ENCODE measurements at places on chromosomes 3 and 15.

- no peak for DNase-seq
These were observed 18.6 kb downstream of the MESP2 start for GRCh38 chr15:89794627-89795241.

- no peak for DNase-seq
These were observed 723.9 kb upstream of the NR2F2 start for GRCh38 chr15:95606551-95606950.

- DNase-seq, result no peak
These were observed 13.2 kb upstream of the ADPGK start for GRCh38 chr15:72796515-72797337.

GRCh38 chr3:38564631-38565338 lies 68.6 kb downstream of the EXOG start:
- DNase-seq, result no peak

DNA sequence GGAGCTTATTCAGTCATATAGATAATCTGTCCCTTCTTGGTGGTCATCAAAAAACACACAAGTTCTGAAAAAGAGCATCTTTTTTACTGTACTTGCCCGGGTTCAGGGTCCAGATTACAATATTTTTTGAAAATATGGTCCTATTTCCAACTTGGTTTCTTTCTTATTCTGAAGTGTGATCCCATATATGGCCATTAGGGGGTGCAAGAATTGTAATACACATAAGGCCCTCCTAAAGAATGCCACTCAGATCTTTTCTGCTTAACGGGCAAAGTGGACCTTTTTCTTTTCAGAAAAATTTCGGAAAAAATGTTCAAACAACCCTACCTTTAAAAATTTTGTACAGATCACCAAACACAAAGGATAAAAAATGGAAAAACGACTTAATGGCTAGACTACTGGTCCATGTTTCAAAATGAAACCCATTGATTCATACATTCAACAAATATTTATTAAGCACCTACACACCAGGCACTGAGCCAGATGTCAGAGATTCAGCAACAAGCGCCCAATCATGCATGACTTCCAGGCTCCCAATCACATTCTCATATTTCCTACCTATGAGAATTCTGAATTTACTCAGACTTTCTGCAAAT lies 102.0 kb upstream of the MYRIP start:
- DNase-seq, result no peak

DNA sequence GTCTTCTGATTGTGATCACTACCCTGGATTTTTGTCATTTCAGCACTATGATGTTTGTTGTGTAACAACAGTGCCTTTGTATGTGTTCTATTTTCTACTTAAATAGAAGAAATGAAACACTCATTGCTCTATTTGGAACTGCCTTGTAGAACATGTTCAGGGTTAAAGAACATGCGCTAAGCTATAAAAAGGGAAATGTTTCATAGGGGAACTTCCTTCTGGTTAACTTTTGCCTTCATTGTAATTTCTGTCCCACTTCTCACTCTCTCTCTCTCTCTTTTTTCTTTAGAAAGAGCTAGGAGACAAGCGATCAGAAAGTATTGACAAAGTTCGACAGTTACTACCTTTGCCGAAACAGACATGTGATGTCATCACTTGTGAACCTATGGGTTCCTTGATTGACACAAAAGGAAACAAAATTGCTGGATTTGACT lies at the start of gene P2RY12:
Gene P2RY12 (minus strand): TSS at position 13 of the 434 bp plus-strand sequence. CDS start 45,908 bp downstream, outside the sequence.
- DNase-seq, result no peak

DNA sequence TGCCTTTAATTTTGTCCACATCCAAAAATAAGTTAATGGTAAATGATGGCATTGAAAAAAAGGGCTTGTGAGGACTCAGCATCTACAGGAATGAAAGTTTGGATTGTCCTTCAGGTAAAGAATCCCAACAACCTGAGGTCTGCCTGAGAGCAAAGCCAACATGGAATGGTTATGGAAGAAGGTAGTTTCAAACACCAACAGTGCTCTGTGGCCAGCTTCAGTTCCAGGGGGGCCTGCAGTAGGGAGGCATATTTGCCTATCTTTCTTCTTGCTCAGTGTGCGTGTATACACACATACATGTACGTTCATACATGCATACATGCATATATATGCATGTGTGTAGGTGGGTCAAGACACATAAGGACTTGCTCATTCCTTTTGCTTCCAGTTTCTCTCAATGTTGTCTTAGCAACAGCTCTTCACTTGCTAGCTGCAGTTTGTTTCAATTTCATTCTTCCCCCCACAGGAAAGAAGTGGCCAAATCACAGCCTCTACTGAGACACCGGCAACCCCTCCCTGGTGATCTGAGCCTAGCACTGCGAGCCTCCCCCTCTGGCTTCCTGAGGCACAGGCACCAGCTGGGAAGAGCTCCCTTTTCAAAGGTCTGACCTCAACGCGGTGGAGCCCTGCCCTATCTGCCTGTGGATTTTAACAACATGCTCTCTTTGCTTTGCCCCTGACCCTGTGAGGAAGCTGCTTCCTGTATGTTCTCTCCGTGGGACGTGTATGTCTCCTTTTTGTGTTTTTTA lies 146.2 kb downstream of the KLF13 start:
- DNase-seq, result no peak

- no peak for DNase-seq
These were observed 54.7 kb downstream of the QTRT2 start for GRCh38 chr3:114111060-114111770.

DNA sequence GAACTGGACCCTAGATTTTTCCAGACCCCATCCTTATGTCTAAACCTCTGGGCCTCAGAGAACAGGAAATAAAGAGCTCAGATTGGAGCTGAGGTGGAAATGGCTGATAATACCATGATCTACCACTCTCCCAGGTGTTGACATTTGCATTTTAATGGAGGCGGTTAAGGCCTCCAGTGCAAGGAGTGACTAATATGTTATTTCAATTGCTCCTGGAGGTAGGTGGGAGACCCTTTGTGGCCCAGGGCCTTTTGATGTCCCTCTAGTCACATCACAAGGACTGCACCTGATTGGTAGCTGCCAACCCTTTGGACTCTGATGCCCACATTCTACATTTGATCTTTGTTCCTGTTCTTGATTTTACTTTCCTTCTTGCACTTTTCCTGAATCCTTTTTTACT lies 9.0 kb upstream of the ADCY5 start:
- DNase-seq, result no peak

GRCh38 chr3:141255137-141255845 lies 23.7 kb downstream of the PXYLP1 start:
- DNase-seq, result no peak

DNA sequence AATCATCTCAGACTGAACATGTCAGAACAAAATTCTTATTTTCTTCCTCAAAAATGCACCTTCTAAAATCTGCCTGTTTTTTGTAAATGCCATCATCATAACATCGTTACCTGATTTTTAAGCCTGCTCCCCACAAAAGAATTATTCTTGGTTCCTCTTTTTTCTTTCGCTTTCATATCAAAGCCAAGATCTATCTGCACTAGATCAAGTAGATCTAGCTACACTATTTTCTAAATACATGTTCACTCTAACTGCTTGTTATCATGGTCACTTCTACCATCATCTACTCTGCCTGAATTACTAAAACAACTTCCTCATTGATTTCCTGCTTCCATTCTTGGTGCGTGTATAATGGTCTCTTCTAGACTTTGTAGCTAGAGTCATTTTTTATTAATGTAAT lies 217.7 kb downstream of the ARPP21 start:
- DNase-seq, result no peak

GRCh38 chr15:88911766-88912118 lies 1.4 kb downstream of the MFGE8 start:
- DNase-seq, result no peak

- DNase-seq, result no peak
These were observed 196.8 kb downstream of the GOLGA6L6 start for GRCh38 chr15:20344601-20345400.

- DNase-seq, result no peak
These were observed 521.0 kb downstream of the NTRK3 start for GRCh38 chr15:87735522-87735921.

All from stimulated activated CD4-positive, alpha-beta T cell treated with anti-CD3 and anti-CD28 coated beads, Interleukin-12 subunit alpha, Interleukin-12 subunit beta, amount 100 ng/mL, for 24 hours (primary cell).